T-helper 2 cell (primary cell): ENCODE measurements at places on chromosomes 7 and 10.

- DNase-seq, result no peak
These were observed 14.7 kb upstream of the TNS3 start for GRCh38 chr7:47596502-47597202.

- DNase-seq, result no peak
These were observed 99.4 kb downstream of the PRKAG2 start for GRCh38 chr7:151777495-151777880.

DNA sequence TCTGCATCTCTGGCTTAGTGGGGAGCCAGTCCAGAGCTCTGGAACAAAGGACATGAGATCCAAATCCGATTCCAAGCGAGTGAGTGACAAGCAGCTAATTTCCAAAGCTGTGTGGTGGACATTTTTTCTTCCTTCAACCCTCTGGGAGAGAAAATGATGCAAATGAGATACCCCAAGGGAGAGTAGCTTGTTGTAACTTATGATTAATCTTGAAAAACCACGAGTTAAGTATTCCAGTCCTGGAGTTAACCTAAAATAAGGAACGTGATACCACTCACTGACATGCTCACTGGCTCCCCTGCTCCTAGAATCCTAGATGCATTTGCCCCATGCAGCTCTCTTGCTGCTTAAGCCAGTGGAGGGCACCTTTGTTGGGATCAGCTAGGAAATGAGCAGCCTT, 116.0 kb upstream of the HABP2 start:
- DNase-seq, result no peak

DNA sequence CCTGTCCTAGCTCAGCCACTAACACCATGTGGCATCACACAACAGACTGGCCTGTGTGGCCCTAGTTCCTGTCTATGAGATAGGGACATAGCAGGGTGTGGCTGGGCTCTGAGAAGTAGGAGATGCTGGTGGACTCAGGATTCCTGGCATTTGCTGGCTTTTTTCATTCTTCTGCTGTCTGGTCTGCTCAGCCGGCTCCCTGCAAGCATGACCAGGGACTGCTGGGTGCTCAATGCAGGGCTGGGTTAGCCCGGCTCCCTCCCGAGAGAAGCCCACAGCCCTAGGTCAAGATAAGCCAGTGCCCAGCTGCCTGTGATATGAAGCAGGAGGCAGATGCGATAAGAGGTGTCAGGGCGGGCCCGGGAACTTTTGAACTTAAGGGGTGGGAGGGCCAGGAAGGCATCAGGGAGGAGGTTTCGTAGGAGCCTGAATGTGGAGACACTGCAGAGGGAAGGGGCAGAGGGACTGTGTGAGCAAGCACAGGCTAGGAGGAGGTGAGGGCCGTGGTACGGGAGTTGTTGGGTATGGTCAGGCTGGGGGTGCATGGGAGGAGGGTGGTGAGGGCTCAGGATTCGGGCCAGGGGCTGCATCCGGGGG, 3.5 kb downstream of the AQP1 start:
- no peak for DNase-seq

GRCh38 chr7:90972906-90973550, 291.2 kb upstream of the FZD1 start:
- no peak for DNase-seq

- no peak for DNase-seq
These were observed 325.5 kb upstream of the C7orf33 start for GRCh38 chr7:148264933-148265557.

- DNase-seq, result no peak
These were observed 86.1 kb upstream of the MTPN start for GRCh38 chr7:136063326-136063666.

GRCh38 chr7:159097661-159098423, 46.8 kb downstream of the VIPR2 start:
- DNase-seq, result no peak

DNA sequence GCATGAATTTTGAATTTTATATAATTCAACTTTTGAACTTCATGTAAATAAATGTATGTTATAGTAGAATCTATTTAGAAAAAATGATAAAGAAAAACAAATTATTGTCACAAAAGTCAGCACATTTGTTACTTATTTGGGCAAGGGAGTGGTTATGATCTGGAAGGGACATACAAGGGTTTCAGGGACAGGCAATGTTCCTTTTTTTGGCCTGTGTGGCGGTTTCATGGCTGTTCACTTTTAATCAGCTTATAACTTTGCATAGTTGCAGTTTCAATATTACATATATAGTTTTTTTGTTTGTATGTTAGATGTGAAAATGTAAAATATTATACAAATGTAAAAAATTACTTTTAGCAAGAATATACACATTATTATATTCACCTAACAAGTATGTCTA, 256.2 kb downstream of the PCLO start:
- no peak for DNase-seq
